IPS DF 19.7 (cell line): ENCODE measurements at places on chromosomes 1 and 21.

GRCh38 chr1:235946571-235946981 lies 79.9 kb upstream of the LYST start:
- no peak for DNase-seq

- no peak for DNase-seq
Measured at GRCh38 chr1:78436961-78437360, 53.8 kb upstream of the PTGFR start.

GRCh38 chr1:32345289-32345827 lies 9.3 kb upstream of the MARCKSL1 start:
- no peak for DNase-seq

DNA sequence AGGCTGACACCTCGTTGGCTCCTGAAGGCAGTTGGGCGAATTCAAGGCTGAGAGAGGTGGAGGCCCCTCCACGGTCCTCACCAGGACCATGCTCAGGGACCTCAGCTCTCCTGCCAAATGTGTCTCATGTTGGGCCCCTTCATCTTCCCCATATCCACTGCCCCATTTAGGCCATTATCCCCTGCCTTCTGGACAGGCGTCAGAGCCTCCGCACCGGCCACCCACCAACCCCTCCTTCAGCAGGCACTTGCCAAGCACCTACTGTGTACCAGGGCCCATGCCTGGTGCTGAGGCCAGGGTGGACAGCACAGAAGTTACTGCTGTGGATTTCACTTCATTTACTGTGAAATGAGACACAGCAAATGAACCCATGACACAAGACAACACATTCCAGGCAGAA lies 325.8 kb downstream of the MATN1 start:
- no peak for DNase-seq
